Glomerular endothelial cell (primary cell): ENCODE measurements at places on chromosomes 2 and 18. TPM values are rescaled to one million over a fixed set of nuclear protein-coding genes. Genes with fewer than 3 reads are reported as not detected.

GRCh38 chr2:208266936-208267335 lies 881 bp downstream of the PIKFYVE start:
- DNase-seq = no peak

The LHCGR gene
- total RNA-seq = 0.70 TPM in 1 of 2 replicates, not detected in the other

DNA sequence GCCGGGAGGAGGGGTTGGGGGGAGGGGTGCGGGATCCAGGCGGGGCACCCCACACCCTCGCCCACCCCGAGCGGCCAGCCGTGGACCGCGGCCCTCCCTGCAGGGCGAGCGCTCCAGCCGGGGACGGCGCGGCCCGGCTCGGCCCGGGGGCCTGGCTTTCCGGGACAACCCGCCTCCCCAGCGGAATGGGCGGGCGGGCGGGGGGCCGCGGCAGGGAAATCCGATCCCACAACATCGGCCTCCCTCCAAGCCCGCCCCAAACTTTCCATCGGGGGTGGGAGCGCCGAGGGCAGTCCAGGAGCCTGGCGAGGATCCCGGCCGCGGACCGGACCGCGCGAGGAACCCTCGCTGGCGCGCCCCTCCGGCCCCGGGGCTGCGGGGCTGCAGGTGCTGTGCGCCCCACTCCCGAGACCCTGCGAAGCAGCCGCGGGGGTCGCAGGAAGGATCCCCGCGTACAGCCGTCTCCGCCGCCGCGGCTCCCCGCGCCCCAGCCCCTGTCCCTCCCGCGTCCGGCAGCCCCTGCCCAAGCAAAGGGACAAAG lies 529 bp downstream of the SEMA4C start:
- no peak for DNase-seq

The FASTKD2 gene
- total RNA-seq = 22.7 and 24.8 TPM in 2 replicates

DNA sequence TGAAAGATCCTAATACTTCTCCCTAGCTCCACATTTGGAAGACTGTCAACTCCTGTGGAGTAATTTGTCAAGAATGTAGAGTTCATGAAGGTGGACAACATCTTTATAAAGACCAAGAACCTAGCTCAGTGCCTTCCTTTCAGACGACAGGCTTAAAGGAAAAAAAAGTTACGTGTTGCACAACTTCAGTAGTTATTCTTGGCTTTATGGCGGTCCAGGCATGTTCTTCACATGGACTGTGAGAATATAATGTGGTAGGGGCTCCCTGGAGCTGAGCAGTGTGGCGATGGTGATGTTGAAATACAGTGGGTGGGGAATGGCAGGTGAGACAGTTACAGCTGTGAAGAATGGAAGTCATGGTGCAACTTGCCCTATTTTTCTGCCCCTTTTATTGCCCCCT lies 3.9 kb downstream of the TAF1B start:
- DNase-seq = no peak

GRCh38 chr2:43421194-43421593 lies 174.6 kb downstream of the THADA start:
- no peak for DNase-seq

- DNase-seq = no peak
These were observed 469.0 kb upstream of the POU3F3 start for GRCh38 chr2:104384961-104385360.

The SCN7A gene
- total RNA-seq = not detected in 2 replicates

DNA sequence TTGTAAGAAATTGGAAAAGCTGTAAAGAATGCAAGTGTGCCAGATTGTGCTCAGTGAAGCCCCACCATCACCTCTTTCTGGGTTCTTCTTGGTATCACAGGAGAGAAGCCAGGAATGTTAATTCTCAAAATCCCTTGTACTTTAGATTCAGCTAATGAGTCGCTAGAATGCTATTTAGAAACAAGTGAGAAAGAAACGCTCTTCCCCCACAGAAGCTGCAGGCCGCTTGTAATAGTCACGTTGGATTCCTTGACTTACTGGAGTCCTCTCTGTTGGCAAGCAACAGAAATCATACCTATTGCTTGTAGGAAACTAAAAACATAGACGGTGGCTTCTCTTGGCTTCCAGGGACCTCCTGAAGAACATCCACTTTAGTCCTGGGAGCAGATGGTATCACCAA lies 375.6 kb upstream of the LRATD1 start:
- no peak for DNase-seq

DNA sequence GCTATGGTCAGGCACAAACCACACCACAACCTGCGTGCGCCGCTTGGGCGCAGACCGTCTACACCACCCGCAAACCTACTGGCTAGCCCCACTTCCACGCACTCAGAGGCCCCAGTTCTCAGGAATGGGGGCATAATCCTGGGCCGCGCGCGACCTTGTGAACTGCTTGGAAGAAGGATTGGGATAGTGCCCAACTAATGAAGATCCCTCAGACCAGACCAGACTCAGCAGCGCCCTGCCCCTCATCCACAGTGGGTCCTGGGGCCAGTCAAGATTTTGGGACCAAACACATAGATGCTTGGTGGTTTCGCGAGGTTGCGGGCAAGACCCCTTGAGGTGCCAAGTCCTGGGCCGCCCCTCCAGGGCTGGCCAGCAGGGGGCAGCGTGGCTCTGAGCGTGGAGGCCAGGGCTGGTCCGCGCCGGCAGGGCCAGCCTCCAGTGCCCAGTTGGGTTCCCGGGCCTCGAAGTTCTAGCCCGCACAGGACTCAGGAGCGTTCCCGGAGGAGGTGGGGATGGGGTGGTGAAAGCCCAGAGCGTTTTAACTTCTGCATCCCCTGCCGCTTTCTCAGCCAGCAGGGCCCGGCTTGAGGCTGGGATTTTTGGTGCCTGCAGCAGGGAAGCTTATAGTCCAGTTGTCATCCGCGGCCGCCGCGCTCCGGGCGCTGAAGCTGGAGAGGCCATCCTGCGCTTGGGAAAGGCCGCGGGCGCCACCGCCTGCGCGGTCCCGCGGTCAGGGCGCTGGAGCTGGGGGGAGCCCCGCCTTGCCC lies 8.3 kb downstream of the OSR1 start:
- no peak for DNase-seq

The TBR1 gene
- total RNA-seq = not detected in 2 replicates

The MYO1B gene
- total RNA-seq = 109 and 232 TPM in 2 replicates

DNA sequence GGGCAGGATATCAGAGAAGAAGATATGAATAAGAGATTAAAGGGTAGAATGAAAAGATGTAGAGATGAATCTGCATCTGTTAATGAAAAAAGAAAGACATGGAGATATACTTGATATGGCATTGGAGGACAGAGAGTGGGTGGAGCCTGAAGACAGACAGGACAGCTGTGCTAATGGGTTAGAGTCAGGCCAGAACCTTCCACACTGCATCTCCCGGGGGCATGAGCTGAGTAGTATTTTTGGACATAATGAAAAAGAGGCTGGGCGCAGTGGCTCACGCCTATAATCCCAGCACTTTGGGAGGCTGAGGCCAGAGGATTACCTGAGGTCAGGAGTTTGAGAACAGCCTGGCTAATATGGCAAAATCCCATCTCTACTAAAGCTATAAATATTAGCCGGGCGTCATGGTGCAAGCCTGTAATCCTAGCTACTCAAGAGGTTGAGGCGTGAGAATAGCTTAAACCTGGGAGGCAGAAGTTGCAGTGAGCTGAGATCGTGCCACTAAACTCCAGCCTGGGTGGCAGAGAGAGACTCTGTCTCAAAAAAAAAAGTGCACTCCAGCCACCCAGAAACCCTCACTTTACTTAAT lies 11.4 kb downstream of the FLACC1 start:
- DNase-seq = no peak

GRCh38 chr18:10579079-10579867 lies 53.4 kb downstream of the NAPG start:
- no peak for DNase-seq

DNA sequence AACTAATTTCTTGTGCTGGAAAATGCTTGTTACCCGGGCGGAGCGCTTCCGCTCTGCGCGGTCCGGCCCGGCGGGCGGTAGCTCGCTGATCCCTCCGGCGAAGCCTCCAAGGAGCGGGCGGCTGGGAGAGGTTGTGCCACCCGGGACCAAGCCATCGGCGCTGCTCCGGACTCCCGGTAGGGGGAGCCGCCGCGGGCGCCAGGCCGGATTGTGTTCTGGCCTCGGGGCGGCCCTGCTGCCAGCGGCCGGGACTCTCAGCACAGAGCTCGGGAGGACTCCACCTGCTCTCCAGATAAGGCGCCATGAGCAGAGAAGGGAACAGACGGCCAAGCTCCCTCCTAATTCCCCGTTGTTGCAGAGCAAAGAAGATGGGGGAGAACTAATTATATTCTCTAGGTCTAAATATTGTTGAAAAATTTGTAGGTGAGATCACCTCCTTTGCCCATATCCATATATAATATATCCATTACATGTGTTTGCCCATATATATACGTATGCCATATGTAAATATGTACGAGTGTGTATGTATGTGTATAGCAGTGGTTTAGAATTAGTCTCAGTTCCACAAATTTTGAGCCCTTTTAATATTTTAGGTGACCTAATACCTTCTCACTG lies 13.8 kb upstream of the SATB2 start:
- no peak for DNase-seq

The HNRNPLL gene
- total RNA-seq = 26.6 and 35.7 TPM in 2 replicates

DNA sequence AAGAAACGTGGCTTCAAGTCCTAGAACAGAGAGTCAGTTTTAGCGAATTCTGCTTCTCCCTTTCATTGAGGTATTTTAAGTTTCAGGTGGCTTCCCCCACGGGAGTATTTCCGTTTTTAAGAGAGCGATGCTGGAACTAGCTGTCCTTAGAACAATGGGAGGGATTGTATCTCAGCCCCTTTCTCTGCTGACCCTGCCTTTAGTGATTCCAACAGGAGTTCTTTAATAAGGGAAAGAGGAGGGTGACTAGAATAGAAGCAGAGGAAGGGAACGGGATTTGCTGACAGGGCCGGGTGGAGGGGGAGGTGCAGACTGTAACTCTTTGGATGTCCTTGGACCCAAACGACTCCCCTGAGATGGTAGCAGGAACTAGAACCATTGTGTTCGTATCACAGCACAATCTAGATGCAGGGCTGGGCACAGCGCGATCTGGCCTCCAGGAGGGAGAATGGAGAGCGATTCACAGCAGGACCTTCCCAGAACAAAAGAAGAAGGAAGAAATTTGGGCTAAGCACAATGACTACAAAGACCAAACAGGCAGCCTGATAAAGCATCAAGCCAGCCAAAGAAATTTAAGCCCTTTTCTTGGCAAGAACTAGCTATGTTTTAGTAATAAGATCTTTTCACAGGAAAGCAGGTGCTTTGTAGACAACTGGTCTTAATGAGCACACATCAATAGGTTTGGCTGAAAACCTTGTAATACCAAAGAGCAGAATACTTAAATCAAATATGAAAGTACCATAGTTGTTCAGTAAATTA lies 15.8 kb upstream of the RTTN start:
- no peak for DNase-seq

- DNase-seq = no peak
These were observed 34.4 kb downstream of the ITGA6 start for GRCh38 chr2:172461591-172462372.
